ENCODE measurements at places on chromosomes 12 and 14. TPM values are rescaled to one million over a fixed set of nuclear protein-coding genes. Genes with fewer than 3 reads are reported as not detected.

Gene RGS6
- total RNA-seq: 0.39 TPM

Gene LGR5
- total RNA-seq: not detected

Gene PTGR2
- 14.3 TPM for total RNA-seq

Gene CHGA
- total RNA-seq: not detected

Gene GDF3
- not detected for total RNA-seq

Gene HCAR1
- 0.39 TPM for total RNA-seq

Gene ASB2
- 24.8 TPM for total RNA-seq

Gene SERPINA5
- not detected for total RNA-seq

Gene PPP1R36
- total RNA-seq: not detected

Gene KRT77
- total RNA-seq: not detected

Gene ZDHHC22
- not detected for total RNA-seq

Gene KLRC4
- not detected for total RNA-seq

Gene DACT1
- total RNA-seq: 8.9 TPM

Gene SLC5A8
- not detected for total RNA-seq

Gene SYCP3
- total RNA-seq: not detected

Gene FSCB
- total RNA-seq: not detected

Gene CD163
- not detected for total RNA-seq

Gene MSRB3
- total RNA-seq: not detected

Gene AMHR2
- not detected for total RNA-seq

Gene PRH2
- total RNA-seq: not detected
